ENCODE measurements at places on chromosomes 12 and 14.

GRCh38 chr14:32722631-32723183 lies 216.0 kb upstream of the NPAS3 start:
- no peak for DNase-seq

DNA sequence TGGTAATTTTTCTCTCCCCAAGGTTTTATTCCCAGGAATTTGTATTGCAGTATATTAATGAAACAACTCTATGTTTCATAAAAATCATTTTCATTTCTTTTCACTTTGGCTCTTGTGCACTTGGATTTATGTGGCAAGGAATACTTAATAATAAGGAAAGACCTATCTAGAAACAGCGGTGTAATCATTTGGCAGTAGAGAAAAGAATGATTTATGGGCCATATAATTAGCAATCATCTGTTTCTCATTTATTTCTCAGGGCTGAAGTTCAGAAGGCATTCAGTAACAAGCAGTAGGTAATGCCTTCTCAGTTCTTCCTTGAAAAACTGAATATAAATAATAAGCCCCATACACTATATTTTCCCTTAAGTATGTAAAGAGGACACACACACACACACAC lies 172.6 kb downstream of the ANO4 start:
- no peak for DNase-seq

GRCh38 chr12:15774819-15775218 lies 14.4 kb downstream of the EPS8 start:
- no peak for DNase-seq

DNA sequence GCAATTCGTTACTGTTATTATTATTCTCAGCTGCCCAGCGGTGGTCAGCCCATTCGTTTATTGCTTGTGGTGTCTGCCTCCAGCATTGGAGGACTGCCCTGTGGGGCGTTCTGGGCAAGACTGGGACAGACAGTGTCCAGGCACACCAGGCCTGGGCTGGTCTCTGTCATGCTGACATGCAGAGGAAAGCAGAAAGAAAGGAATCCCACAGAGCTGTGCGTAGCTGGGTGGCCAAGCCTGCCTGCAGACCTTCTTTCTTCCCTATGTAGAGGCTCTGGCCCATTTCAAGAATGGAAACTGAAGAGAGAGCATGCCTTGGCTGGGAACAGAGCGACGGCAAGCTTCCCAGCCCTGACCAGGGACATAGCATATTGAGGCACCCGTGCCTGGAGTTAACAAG lies 525.3 kb upstream of the TBX3 start:
- no peak for DNase-seq

DNA sequence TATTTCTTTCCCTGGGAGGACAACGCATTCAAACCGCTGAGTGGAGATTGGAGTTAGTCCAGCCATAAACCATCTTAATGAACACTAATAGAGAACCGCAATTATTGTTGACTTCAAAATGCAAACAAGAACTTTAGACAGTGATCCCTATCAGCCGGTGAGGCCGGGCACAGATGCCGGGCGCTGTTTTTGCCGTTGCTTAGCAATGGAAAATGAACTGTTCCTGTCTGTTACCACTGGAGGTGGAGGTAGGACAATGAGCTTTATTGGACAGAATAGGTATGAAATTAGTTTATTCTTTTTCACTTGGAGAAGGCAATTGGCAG lies 216.8 kb downstream of the TTC8 start:
- DNase-seq = no peak

GRCh38 chr12:49627752-49628360 lies 4.5 kb downstream of the PRPF40B start:
- DNase-seq = no peak

GRCh38 chr12:2960996-2961616 lies 1.9 kb downstream of the TEAD4 start:
- DNase-seq = no peak

GRCh38 chr12:77777274-77777673 lies 53.4 kb upstream of the NAV3 start:
- DNase-seq = no peak

- DNase-seq = no peak
Observed at GRCh38 chr12:72465940-72466630, 193.9 kb downstream of the TRHDE start.

GRCh38 chr12:7602277-7602676 lies 63.4 kb downstream of the APOBEC1 start:
- no peak for DNase-seq

DNA sequence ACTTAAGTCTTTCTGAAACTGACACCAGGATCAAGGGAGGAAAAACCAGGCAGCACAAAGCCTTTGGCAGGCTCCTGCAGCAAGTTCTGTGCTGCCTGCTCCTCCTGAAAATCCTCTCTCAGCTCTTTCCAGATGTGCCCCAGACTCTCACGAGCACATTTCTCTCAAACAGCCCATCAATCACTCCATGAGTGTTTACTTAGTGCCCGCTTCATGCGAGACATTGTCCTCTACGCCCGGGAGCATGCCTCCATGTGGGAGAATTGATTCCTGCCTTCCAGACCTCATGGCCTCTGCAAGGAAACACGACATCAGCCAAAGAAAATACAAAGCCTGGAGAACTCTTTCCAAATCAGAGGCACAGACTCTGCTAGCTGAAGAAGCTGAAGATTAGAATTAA lies 46.5 kb upstream of the TSPAN11 start:
- DNase-seq = no peak

GRCh38 chr14:30385925-30386324 lies 173.0 kb upstream of the G2E3 start:
- no peak for DNase-seq

GRCh38 chr12:106086696-106087095 lies 52.1 kb downstream of the NUAK1 start:
- no peak for DNase-seq

- peak; percentile 19 for DNase-seq
Observed at GRCh38 chr14:92759300-92759678, 10.9 kb upstream of the LGMN start.

DNA sequence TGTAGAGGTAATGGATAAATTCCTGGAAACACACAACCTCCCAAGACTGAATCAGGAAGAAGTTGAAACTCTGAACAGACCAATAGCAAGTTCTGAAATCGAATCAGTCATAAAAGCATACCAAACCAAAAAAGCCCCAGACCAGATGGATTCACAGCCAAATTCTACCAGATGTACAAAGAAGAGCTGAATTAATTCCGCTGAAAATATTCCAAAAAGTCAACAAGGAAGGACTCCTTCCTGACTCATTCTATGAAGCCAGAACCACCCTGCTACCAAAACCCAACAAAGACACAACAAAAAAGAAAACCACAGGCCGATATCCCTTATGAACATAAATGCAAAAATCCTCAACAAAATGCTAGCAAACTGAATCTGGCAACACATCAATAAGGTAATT lies 81.5 kb downstream of the SLC38A4 start:
- no peak for DNase-seq

DNA sequence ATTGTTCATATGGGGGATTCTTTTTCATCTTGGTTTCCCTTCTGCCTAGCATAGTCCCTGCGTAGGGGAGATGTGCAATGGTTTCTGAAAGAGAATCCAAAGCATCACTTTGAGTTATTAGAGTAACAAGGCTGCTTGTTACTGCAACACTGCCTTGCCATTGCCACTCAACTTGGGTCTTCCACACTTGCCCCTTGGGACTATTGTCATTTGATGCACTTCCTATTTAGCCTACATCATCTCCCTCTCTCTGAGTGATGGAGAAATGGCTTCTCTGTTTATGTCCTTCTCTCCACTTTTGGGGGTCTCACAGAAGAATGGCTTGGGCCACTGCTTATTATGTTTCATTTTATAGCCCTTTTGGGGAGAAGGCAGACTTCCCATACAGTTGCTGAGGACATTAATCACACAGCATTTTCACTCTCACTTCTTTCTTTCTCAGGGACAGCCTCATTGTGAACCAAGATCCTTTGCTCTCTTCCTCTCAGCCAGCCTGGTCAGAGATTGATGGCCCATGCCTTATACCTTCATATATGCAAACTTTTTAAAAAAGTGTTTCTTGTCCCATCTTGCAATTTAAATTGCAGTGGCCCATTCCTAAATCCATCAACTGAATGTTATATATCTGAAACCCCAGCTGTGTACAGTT lies 50.8 kb upstream of the POC1B start:
- DNase-seq = no peak

DNA sequence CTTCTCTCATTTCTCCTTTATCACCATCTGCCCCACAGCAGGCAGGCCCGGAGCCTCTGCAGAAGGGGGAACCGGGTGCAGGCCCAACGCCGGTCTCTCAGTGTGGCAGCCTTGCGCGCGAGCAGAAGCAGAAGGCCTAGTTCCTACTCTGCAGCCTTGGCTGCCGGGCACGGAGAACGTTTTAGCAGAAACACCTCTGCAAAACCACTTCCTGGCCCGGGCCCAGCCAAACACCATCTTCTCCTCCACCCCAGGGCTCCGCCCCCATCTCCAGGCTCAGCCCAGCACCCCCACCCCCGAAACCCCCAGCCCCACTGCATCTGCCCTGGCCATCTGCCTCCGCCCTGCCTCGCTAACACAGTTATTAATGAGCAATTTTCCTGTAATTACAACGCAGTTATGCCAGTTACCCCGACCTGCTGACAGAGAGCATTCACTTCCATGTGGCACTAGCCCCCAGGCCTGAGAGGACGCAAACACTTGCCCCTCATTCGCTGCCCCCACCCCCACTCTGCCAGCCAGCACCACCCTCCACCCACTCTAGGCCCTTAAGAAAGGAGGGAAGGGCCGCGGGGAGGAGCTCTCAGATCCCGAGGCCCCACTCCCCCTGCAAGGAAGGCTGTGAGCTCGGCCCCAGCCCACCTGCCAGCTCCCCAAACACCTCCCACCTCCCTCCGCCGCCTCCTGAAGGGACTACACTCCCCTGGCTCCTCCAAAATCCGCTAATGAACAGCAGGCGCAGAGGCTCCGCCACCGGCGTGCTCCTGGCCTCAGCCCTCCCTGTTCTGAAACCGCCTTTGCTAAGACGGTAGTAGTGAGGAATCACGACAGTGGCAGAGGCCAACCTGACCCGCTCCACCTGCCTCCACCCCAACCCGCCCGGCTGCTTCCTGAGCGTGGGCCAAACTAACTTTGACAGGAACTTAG lies 44.7 kb upstream of the FBRSL1 start:
- DNase-seq = peak; percentile 84

DNA sequence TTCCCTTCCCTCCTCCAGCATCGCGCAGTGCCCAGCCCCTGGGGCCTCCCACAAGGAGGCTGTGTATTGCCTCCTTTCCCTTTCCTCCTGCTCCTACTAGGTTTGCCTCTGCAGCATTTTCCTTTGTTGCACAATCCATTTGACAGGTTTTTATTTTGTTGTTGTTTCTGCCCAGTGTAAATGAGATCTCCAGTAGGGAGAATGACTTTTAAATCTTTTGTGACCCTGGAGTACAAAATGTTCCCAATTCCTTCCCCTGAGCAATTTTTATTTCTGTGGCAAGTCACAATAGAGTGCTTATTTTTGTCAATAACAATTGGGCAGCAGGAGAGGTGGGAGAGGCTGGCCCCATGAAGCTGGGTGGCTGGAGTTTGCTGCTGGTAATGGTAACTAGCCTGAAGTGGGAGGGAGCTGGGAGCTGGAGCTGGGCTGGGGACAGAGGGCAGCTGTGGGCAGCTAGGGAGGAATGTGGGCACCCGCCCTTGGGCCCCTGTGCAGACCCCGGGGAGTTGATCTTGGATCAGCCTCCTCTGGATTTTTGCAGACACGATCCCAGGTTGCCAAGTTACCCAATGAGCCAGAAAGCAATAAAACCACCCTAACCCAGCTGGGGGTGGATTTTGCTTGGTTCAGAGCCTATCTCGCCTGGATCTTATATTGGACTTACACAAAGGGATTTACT lies 160.1 kb downstream of the KTN1 start:
- no peak for DNase-seq

DNA sequence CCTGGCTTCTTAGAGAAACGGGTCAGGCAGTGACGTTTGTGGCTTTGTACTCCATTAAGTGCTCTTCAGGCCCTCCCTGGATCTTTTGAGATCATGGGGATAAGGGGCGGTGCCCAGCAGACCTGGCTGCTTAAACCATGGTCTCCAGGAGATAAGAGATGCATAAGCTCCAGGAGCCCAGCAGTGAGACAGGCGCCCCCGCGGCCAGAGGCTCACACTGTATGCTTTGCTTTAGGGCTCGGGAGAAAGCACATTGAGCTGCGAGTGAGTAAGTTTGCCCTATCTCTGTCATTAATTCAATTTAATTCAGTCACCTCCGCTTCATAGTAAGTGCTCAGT lies 359.5 kb downstream of the CACNA1C start:
- no peak for DNase-seq

GRCh38 chr12:76219806-76220205 lies 128.4 kb downstream of the BBS10 start:
- DNase-seq = no peak

DNA sequence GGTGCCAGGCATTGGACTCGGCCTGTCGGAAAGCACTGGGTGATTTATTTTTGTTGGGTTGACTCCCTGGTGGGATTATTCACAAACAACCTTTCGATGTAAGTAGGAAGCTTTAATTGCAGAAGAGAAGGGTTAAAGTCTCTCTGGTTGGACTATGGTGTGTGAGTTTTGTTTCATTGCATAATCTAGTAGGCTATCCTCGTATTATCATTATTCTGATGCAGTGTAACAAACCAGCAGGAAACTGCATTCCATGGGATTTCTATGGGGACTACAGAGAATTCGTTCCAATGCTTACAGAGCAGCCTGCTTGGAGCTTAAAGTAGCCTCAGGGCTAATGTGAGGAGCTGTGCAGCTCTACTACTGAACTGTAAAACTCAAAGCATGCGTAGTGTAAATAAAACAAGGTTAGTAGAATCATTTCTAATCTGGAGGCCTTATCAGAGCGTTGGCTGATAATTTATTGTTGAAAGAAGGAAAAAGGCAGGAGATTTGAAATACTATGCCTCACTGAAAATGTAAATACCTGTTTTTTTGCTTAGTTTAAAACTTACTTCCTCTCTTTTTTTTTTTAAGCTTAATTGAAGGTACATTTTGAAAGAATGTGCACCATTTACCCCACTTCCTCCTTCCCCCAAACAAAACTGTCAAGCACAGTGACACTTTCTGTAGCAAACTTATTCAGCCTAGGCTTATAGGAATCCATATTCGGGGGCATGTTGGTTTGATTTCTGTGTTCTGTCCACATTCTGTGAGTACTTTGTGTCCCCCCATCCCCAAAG lies 226.7 kb downstream of the NPAS3 start:
- DNase-seq = no peak

DNA sequence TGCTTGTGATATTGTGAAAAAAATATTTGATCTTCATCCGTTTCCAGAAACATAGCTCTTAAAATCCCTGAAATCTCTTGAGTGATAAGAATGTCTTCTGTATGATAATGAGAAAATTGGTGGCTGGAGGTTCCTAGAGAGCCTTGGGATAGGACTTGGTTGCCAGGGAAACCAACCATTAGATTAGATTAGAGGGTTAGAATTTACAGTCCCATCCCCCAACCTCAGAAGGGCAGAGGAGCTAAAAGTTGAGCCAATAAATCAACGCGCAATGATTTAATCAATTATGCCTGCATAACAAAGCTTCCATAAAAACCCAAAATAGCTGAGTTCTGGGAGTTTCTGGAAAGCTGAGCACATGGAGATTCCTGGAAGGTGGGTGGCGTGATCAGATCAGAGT lies 10.6 kb downstream of the SEL1L start:
- DNase-seq = no peak

DNA sequence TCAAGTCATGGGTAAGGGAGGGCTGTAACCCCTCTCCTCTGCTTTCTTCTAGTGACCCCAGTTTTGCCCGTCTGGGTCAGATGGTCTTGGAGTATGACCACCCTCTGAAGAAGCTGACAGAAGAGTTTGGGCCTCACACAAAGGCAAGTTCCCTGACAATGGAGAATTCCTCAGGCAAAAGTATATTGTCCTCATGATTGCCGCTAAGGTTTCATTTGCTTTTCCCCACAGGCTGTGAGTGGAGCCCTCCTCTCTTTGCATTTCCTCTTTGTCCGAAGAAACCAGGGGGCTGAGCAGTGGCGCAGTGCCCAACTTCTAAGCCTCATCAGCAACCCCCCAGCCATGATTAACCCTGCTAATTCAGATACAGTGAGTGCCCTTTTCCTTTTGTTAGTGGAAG lies 12.1 kb downstream of the NCKAP1L start:
- DNase-seq = no peak
